NCI-H510A treated with DMSO at 0.1 percent for 48 hours (cell line): ENCODE measurements at places on chromosomes 13 and 19.

GRCh38 chr19:42018503-42019193 lies 24.6 kb upstream of the ATP1A3 start:
- DNase-seq: no peak

- DNase-seq: no peak
Observed at GRCh38 chr13:75251188-75251587, 230.8 kb downstream of the TBC1D4 start.

- peak; percentile 39 for DNase-seq
Observed at GRCh38 chr19:38974624-38975213, 823 bp downstream of the FBXO17 start.

DNA sequence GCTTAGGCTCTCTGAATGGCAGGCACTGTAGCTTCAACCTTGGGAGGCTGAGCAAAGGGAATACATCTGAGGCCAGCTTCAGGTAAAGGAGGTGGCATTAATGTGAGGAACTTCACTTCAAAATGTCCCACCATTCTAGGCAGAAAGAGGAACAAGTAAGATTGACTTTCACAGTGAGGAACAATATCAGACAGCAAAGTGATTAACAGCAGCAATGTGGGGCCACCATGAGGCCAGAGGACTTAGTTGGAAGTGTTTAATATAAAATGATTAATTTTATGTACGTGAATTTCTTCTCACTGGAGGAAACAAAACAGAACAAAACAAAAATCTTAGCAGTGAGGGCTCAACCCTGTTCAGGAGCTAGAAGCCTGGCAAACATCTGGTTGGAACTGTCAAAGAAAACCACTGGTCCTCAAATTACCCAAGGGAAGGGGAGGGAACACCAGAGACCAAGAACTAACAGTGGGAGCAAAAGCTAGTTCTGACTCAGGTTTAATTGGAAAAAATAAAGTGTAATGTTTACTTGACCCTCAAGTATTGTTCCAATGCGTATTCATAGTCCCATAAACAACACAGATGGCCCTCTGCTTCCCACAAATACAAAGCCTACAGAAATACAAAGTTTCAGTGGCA lies 43.9 kb upstream of the FRY start:
- DNase-seq: no peak

DNA sequence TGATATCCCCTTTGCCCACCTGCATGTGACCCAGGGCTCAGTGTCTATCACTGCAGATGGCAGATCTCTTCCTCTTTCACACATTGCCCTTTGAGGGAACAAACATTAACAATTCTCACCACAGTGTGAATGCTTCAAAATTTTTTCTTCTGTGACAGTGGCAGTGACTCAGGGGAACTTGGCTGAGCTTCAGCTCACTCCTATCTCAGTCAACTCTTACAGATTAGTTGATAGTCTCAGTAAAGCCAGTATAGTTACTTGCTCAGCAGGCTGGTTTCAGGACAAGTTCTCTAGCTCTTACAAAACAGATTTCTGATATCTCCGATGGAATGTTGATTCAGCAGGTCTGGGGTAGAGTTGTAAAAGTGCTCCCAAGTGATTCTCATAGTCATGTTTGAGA lies 166.9 kb downstream of the DLEU7 start:
- no peak for DNase-seq

GRCh38 chr13:106551751-106552150 lies 16.2 kb downstream of the ARGLU1 start:
- no peak for DNase-seq

- DNase-seq: no peak
Observed at GRCh38 chr19:3404324-3405260, 38.2 kb downstream of the NFIC start.

GRCh38 chr13:23870356-23871140 lies 18.7 kb downstream of the MIPEP start:
- DNase-seq: no peak

DNA sequence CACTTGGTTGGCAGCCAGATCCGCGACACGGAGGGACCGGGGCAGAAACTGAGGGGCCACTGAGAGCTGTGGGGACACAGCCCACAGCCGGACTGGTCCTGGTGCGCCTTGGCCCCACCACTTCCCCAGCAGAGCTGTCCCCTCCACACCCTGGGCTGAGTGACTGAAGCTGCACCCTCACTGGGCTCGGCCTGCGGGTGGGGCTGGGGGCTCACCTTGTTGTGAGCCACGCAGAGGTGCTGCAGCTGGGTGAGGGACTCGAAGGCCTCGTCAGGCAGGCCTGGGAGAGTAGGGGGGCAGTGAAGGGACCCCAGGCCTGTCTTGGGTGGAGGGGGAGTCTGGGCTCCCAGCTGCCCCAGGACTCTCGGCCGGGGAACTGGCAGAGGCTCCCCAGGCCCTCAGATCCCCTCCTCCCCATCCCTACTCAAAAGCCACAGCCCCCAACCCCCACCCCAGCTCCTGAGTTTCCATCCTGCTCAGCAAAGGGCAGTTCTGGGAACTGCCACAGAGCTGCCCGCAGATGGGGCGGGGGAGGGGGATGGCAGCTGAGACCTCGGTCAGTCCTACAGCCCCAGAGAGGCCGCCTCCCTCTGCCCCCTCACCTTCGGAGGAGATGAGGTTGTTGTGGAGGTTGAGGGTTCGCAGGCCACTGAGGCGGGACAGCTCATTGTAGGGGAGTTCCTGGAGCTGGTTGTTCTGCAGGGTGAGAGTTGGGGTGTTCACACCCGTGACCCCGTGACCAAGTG lies 2.3 kb downstream of the PODNL1 start:
- no peak for DNase-seq

DNA sequence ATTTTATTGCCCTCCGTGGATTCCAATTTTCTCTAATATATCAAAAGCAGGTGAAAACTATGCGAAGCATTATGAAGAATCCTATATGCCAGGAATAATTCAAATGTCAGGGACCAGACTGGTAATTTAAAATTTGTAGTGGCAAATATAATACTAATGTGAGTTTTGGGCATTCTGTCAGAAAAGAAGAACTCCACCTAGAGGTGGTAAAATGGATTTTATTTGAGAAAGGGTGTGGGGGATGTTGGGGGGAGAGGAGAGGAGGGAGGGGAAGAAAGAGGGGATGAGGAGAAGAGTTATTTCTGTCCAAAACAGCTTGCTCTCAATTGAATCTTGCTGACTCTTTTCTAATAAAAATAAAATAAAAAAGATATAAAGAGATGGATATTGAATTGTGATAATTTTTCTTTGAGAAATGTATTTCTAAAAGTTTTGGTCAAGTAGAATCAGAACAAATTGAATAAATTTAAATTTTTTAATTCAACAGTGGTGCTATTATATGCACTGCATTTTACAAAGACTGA lies 929.3 kb upstream of the SLITRK5 start:
- DNase-seq: no peak

- no peak for DNase-seq
Observed at GRCh38 chr13:114025405-114025713, 51.5 kb upstream of the C13orf46 start.

- no peak for DNase-seq
Observed at GRCh38 chr13:23852351-23852750, 36.8 kb downstream of the MIPEP start.

DNA sequence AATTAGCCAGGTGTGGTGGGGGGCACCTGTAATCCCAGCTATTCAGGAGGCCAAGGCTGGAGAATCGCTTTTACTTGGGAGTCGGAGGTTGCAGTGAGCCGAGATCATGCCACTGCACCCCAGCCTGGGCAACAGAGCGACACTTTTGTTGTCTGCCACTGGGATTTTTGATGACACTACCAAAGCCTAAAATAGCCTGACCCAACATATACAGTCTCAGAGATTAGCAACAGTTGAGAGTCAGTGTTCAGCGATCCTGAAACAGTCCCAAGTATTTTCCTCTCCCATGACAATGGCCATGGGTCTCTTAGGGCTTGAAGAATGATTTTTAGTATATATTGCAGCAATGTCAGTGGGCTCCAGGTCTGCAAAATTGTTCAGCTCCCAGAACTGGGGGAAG lies 32.9 kb downstream of the SLC25A30 start:
- no peak for DNase-seq

DNA sequence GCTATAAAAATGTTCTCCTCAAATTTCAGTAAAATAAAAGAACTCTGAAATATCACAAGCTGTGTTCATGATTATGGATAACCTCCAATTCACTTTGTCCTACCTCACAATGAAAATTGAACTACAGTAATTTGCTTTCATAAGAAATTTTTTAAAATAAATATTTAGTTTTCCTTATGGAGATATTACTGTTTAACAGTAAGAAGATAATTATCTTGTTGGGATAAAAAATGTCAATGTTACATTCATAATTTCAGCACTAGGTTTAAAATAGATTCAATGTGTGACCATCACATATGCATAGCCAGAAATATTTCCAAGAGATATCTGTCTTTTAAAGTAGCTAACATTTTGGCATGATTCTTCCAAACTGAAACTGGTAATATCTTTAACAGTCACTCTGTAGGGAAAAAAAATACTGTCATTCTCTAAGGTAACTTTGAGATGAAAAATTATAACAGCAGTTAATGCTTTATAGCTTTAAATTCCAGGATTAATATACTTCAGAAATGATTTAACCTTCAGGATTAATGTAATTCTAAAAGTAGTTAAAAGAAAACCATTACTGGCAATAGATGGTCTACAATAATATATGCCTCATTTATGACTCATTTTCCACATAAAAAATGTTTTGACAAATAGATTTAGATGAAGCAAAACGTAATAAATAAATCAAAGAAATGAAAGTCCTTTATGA lies 91.3 kb downstream of the SPRY2 start:
- DNase-seq: no peak

DNA sequence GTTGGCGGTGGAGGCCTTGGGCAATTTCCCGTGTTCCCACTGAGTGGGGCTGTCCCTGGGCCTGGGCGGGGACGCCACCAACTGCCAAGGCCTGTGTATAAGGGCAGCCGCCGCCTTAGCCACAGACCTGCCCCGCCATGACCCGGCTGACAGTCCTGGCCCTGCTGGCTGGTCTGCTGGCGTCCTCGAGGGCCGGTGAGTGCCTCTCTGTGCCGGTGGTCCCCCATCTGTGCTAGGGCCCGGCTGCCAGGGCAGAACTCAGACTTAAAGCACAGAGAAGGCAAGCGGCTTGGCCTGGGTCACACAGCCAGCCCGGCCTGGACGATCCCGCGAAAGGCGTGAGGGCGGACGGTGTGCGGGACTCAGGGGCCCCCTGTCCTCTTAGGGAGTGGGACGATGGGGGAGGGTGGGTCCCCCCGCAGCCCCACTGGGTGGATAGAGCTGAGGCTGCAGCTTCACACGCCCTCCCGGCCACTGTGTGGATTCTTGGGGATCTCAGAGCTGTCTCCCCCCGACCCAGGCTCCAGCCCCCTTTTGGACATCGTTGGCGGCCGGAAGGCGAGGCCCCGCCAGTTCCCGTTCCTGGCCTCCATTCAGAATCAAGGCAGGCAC lies at the start of gene AZU1:
AZU1 (plus strand) TSS at position 128 of the 612 bp plus-strand sequence; CDS start at position 138, 10 bp downstream.
- DNase-seq: no peak

DNA sequence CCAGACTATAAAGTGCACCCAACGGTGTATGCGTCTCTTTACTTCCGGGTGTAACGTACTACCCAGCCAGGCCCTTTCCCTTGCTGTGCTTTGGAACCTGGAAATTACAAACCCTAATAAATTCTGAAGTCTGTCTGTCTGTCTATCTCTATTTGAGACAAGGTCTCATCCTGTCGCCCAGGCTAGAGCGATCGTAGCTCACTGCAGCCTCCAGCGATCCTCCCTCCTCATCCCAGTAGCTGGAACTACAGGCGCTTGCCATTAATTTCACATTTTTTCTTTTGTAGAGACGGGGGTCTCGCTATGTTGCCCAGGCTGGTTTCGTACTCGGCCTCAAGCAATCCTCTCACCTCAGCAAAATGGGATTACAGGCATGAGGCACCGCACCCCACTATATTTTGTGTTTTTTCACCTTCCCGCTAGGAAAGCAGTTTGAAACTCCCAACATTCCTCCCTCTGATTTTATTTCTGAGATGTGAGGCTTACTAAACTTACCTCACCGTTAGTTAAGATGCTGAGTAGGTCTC lies 469 bp upstream of the RNF6 start:
- no peak for DNase-seq

- DNase-seq: no peak
Observed at GRCh38 chr13:92256211-92256610, 857.8 kb downstream of the GPC5 start.

DNA sequence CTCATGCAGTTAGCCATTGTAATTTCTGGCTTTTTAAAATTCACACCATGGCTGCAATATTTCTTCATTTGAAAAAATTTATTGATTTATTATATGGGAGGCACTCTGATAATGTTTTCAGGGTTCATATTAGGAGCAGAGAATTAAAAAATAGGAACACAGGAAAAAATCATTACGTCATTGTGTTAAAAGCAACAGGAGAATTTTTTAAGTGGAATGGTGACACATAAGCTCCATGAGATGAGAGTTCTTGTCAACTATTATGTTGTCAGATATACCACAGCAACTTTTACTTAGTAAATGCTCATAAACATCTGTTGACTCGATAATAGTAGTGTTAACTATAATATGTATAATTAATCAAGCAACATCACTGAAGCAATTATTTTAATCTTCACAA lies 400.1 kb downstream of the TDRD3 start:
- no peak for DNase-seq

GRCh38 chr13:97019236-97019635 lies 25.0 kb upstream of the OXGR1 start:
- DNase-seq: no peak

GRCh38 chr13:73933795-73934194 lies 200.4 kb downstream of the KLF12 start:
- DNase-seq: no peak

GRCh38 chr13:59997976-59998375 lies 165.8 kb downstream of the DIAPH3 start:
- no peak for DNase-seq

- DNase-seq: no peak
Observed at GRCh38 chr19:3184847-3185460, 776 bp upstream of the NCLN start.

GRCh38 chr19:47190167-47190727 lies 40.8 kb downstream of the BBC3 start:
- DNase-seq: peak; percentile 71

GRCh38 chr13:42880056-42880605 lies 98.7 kb downstream of the FAM216B start:
- no peak for DNase-seq

DNA sequence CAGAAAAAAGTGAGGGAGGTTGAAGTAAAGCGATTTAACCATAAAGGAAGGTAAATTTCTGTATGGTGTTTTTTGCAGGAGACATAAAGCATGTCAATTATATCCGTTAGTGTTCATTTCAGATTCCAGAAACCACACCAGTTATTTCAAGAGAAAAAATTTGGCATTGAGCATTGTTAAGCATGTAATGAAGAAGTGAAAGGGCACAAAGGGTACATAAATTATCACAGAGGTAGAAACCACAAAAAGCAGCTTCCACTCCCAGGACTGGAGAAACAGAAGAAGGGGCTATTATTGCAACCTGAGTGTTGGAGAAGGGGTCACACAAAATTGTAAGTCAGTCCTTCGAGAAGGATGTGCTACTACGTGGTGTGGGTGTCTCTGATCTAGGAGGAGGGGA lies 72.2 kb upstream of the DACH1 start:
- no peak for DNase-seq

DNA sequence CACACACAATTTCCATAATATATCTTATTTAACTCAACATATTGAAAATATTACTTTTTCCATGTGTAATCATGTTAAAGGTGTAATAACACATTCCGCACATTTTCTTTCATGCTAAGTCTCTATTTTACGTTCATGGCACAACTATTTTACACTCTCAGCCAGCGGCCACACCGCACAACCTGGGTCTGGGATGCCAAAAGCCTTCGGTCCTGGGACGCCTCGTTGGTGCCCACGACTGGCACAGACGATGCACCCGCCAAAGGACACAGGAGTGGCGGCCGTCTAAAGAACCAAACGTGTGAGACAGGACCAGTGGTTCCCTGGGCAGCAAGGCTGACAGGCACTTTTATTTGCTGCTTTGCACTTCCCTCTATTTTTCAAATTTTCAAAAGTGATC lies 10.0 kb upstream of the PROZ start:
- no peak for DNase-seq

- DNase-seq: no peak
Observed at GRCh38 chr19:43441716-43442115, 23.7 kb downstream of the LYPD3 start.
